Activated CD4-positive, alpha-beta T cell treated with anti-CD3 and anti-CD28 coated beads, Interleukin-2, amount 10 ng/mL, durations not matched to agents 24 days and 14 days (primary cell): ENCODE measurements at places on chromosomes 7 and 10. TPM values are rescaled to one million over a fixed set of nuclear protein-coding genes. Genes with fewer than 3 reads are reported as not detected.

GDF10 gene
- total RNA-seq: 0.49 and 0.59 TPM in 2 replicates

ADAMTS14 gene
- total RNA-seq: 0.33 and 0.52 TPM in 2 replicates

DYNC1I1 gene
- not detected in 2 replicates for total RNA-seq

GIMAP6 gene
- 35.5 and 35.8 TPM in 2 replicates for total RNA-seq
